ENCODE measurements at places on chromosomes 12 and 14. TPM values are rescaled to one million over a fixed set of nuclear protein-coding genes. Genes with fewer than 3 reads are reported as not detected.

Gene TAPBPL
- 11.4 TPM for total RNA-seq

Gene FGF6
- total RNA-seq: not detected

Gene KRT83
- not detected for total RNA-seq

Gene ART4
- total RNA-seq: not detected

Gene PLD4
- total RNA-seq: 10.2 TPM

Gene B4GALNT1
- 67.9 TPM for total RNA-seq

Gene BEGAIN
- total RNA-seq: 32.9 TPM

Gene CCDC196
- total RNA-seq: not detected

Gene BTBD7
- 59.2 TPM for total RNA-seq

Gene RBP5
- total RNA-seq: 1.1 TPM

Gene TPPP2
- total RNA-seq: not detected

Gene KIF26A
- 2.5 TPM for total RNA-seq

Gene RNU4-1
- total RNA-seq: 2,734 TPM

Gene SIX6
- not detected for total RNA-seq

Gene TEX52
- total RNA-seq: not detected

Gene FLRT2
- total RNA-seq: 134 TPM

Gene PGF
- 1.6 TPM for total RNA-seq

Gene CEBPE
- not detected for total RNA-seq

Gene GYS2
- not detected for total RNA-seq

Gene CLEC12A
- total RNA-seq: not detected

Gene TDRD9
- total RNA-seq: 3.5 TPM

Gene RAD51AP1
- total RNA-seq: 3.0 TPM

Gene AKAP6
- total RNA-seq: 311 TPM

Gene TMEM121
- 16.6 TPM for total RNA-seq

Gene BRMS1L
- 33.5 TPM for total RNA-seq

Gene TAS2R42
- total RNA-seq: not detected

Gene WSCD2
- 39.2 TPM for total RNA-seq

Gene ACSM4
- total RNA-seq: not detected

Gene TMPRSS12
- not detected for total RNA-seq
